ENCODE measurements at places on chromosomes 4 and X.
A peak's percentile ranks its signal among the peaks of the same experiment; 100 is the strongest.

GRCh38 chr4:107444-108429, 16.6 kb upstream of the ZNF718 start:
- DNase-seq, result no peak

GRCh38 chrX:68286076-68286475, 147.2 kb downstream of the OPHN1 start:
- no peak for DNase-seq

- no peak for DNase-seq
Observed at GRCh38 chrX:132270021-132270420, 50.8 kb upstream of the RAP2C start.

DNA sequence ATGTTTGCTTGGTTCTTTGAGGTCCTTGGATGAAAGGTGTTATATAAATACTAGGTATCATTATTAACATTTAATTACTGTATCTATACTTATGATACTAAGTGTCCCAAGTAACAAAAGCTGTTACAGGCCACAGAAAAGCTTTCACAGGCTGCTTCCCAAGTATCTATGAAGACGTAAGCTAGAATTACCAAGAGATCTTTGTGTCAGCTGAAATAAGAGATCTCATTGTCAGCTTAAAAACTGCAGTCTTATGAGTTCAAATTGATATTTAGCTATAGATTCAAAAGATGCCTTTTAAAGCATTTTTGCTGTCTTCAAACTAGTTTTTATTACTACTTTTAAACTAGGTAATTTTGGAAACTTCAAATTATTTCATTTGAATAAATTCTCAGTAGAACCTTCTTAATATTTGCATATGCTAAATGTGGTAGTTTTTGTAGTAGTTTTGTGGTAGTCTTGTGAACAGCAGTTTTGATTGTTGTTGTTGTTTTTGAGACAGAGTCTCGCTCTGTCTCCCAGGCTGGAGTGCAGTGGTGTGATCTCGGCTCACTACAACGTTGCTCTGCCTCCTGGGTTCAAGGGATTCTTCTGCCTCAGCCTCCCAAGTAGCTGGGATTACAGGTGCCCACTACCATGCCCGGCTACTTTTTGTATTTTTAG, 170.0 kb upstream of the RPL34 start:
- no peak for DNase-seq

DNA sequence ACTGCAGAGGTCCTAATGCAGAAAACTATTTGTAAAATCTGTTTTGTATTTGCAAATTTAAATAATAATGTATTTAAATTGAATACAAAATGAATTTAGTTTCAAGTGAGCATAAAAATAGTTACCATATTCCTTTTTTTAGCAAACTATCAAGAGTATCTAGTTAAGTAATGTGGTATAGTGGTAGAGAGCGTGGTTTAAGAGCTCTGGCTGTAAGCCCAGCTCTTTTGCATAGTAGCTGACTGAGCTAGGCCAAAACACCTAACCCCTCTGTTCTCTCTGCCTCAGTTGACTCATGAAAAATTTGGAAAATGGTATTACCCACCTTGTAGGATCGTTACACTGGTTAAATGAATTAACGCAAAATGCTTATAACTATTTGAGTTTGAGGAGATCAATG, 18.1 kb upstream of the ADAD1 start:
- no peak for DNase-seq

DNA sequence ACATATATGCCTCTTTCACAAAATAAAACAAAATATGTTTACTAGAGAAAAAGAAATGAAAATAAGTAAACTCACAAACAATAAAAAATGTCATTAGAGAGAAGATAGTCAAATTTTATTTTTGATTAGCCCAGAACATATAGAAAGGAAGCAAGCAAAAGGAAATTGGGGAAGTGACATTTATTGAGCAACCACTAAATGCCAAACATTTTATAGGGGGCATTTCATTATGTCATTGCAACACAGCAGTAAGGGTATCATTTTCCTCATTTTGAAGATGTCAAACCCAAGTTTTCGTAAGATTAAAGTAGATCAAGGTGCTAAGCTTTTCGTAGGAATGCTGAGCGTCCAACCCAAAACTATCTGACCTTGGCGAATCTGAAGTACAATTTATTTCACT, 1331.5 kb upstream of the PABPC4L start:
- DNase-seq, result no peak

- no peak for DNase-seq
Observed at GRCh38 chr4:16217300-16218051, 8.8 kb downstream of the TAPT1 start.

DNA sequence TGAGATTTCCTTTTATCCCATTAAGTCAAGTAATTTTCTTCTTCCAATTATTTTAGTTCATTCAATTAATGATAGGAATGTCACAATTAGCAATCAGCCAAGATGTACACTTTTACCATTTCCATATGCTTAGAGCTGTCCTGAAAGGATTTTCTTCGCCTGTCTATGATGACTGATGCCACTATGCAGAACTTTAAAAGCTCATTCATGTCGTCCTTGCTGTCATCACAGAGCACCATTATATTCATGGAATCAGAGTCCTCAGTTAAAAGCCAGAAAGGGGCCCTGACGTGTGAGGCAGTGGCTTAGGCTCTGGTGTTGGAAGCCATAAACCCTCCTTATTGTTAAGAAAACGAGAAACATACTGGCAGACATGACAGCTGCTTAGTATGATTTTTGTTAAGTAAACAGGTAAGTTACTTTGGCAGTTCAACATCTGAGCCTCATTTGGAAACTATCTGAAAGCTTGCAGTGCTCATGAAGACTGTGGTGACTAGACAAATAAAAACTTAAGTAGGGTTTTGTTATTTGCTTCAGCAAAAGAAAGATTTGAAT, 73.1 kb downstream of the HHIP start:
- DNase-seq, result no peak

DNA sequence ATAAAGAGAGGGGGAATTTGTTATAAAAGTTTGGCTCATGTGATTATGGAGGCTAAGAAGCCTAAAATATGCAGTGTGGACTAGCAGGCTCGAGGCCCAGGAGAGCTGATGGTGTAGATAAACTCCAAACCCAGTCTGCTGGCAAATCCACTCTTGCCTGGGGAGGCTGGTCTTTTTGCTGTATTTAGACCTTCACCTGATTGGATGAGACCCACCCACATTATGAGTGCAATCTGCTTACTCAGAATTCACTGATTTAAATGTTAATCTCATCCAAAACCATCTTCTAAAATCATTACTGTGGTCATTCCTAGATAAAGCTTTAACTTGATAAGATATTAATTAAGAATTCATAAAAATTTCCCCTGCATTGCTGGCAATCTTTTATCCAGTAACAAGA, 473.2 kb downstream of the TMA16 start:
- no peak for DNase-seq

DNA sequence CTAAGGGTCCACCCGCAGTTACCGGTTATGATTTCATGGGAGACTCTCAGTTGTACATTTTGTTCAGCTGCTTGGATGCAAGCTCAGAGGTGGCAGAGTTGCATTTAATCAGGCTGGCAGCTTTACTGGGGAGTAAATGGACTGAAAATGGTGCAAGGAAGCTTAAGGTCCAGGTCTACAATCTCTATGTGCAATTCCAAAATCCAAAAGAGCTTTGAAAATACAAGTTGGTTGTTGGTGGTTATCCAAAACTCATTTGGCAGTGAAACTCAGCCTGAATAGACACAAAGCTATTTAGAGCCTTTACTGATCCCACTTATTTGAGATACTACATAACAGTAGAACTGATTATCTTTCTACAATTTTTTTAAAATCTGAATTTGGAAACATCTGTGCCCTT, 11.8 kb upstream of the ZFP42 start:
- DNase-seq, result no peak

- DNase-seq, result no peak
Observed at GRCh38 chr4:4709736-4710135, 149.7 kb upstream of the MSX1 start.

GRCh38 chr4:38383646-38384121, 280.3 kb upstream of the KLF3 start:
- DNase-seq, result no peak

DNA sequence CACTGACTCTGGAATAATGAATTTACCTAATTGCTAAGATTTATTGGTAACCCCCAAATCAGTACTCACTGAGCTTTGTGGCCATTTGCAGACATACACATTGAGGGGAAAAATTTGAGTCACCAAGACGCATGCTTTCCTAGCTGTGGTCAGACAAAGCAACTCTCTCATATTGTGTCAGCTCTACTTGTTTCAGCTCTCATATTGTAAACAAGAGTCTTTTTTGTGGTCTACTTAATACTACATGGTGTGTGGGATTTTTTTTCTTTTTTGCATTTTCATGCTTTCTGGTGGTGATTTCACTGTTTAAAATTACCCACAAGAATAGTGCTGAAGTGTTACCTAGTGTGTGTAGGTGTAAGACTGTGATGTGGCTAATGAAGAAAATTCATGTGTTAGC, 428.2 kb upstream of the GALNT7 start:
- DNase-seq, result no peak

- no peak for DNase-seq
Observed at GRCh38 chr4:161287678-161288352, 876.0 kb downstream of the FSTL5 start.

GRCh38 chr4:10245751-10246150, 129.2 kb upstream of the WDR1 start:
- DNase-seq, result no peak

DNA sequence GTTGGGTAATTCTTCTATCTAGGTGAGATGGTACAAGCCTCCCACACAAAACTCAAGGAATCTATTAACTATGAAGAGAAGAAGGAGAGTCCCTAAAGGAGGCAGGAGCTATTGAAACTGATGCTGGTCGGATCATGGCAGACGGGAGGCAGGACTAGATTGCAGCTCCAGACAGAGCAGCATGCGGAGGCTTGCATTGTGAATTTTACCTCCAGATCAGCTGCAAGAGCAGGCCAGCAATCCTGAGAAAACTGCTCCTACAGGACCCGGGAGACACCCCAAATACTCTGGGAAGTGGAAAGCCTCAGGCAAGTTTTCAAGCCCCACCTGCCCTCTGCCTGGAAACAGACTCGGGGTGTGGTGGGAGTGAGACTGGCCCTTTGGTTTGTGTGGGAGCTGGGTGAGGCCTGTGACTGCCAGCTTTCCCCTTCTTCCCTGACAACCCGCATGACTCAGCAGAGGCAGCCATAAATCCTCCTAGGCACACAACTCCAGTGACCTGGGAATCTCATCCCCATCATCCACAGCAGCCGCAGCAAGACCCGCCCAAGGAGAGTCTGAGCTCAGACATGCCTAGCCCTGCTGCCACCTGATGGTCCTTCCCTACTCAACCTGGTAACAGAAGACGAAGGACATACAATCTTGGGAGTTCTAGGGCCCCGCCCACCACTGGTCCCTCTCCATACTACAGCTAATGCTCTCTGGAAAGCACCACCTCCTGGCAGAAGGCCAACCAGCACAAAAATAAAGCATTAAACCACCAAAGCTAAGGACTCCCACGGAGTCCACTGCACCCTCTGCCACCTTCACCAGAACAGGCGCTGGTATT, 30.9 kb downstream of the GATB start:
- no peak for DNase-seq

DNA sequence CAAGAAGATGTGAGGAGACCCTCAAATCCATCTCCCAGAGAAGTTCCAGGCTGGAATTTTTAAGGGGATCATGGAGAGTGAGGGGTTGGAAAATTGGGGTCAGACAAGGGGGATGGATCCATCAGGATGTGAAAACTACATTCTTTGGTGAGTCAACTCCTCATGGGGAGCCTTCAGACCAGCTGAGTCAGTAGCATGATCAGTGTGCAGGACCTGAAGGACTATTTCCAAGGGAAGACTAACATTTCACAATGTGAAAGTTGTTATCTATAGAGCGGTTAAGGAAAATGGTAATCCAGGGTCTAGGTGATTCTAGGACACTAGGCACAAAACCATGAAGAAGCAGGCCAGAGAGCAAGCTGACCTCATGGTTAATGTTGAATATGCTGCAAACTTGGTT, 38.6 kb upstream of the CEP135 start:
- no peak for DNase-seq

GRCh38 chr4:8211251-8211650, 12.2 kb downstream of the SH3TC1 start:
- DNase-seq, result no peak

- no peak for DNase-seq
Observed at GRCh38 chr4:102285831-102286230, 59.5 kb downstream of the SLC39A8 start.

GRCh38 chr4:79399076-79399475, 9.0 kb downstream of the GK2 start:
- no peak for DNase-seq

GRCh38 chr4:88033309-88033708, 25.9 kb downstream of the PKD2 start:
- peak; percentile 54 for DNase-seq

Data from heart right ventricle (tissue), 16 donors.